ENCODE measurements at places on chromosomes 4 and X.

GRCh38 chr4:89469930-89470375 lies 162.4 kb upstream of the GPRIN3 start:
- no peak for DNase-seq

- no peak for DNase-seq
Observed at GRCh38 chr4:165725352-165725751, 147.7 kb upstream of the TLL1 start.

DNA sequence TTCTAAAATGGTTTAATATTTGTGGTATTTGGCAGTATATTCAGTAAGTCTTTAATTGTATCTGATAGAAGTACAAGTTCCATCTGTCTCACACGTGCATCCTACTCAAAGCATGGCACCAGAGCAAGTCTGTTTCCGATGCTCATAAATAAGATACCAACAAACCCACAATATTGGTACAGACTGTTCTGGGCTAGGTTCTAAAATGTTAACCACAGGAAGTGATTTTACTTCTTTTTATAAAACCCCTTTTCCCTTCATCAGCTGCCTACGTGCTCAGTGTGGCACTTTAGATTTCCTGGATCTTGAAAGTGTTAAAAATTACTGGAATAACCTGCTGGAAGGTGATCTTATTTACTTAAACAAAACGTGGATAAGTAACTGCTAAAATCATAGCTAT lies 165.1 kb downstream of the CFAP299 start:
- no peak for DNase-seq

GRCh38 chrX:133847340-133847994 lies 137.9 kb downstream of the GPC3 start:
- no peak for DNase-seq

- DNase-seq = no peak
Observed at GRCh38 chr4:183321516-183321915, 710 bp downstream of the CLDN24 start.

DNA sequence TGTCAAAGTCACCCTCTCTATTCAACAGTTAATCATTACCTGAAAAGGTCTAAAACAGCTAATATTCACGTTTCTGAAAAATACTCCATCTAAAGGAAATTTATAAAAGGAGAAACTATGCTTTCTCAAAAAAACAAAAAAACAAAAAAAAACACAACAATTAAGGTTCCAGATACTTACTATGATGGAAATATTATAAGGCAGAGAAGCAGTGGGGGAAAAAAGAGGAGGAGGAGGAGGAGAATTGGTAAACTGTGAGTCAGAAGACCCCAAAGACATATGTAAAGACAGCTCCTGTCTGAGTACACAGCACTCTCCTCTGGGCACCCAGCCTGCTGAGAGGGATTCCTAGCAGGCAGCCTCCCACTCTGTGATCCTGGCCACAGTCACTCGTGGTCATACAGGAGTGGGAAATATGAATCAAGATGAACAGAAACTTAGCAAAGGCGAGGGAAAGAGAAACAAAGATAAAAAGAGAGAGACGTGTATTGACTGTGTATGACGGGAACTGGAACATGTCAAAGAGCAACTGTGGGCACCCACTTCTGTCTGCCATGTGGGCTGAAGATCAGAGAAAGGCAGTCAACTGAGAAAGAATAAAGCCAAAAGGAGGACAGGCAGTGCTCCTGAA lies 12.5 kb downstream of the KLHL15 start:
- no peak for DNase-seq

GRCh38 chrX:22952010-22952409 lies 47.8 kb upstream of the DDX53 start:
- no peak for DNase-seq

- DNase-seq = no peak
Observed at GRCh38 chrX:1518512-1518911, 18.5 kb downstream of the P2RY8 start.

DNA sequence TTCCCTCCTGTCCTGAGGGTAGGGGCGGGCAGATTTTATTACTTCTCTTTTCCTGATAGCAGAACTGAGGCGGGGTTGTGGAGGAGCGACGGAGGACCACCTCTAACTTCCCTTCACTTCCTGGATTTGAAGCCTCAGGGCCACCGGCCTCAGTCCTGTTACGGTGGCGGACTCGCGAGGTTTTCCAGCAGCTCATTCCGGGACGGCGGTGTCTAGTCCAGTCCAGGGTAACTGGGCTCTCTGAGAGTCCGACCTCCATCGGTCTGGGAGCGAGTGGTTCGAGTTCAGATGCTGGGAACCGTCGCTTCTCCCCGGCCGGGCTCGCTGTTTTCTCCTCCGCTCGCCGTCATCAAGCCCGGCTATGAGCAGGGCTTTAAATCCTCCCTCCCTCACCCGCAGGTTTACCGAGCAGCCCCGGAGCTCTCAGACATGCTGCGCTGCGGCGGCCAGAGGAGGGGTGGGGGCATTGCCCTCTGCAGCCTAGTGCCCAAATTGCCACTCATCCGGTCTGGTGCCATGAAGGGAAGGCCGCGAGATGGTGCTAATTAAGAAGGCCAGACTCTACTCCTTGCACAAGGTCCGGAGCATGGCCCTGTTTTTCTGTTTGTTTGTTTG lies 23.3 kb downstream of the HAND2 start:
- DNase-seq = peak; percentile 42

- DNase-seq = no peak
Observed at GRCh38 chrX:355329-356050, 31.2 kb downstream of the PPP2R3B start.

- no peak for DNase-seq
Observed at GRCh38 chrX:110081740-110082139, 78.8 kb downstream of the TMEM164 start.

DNA sequence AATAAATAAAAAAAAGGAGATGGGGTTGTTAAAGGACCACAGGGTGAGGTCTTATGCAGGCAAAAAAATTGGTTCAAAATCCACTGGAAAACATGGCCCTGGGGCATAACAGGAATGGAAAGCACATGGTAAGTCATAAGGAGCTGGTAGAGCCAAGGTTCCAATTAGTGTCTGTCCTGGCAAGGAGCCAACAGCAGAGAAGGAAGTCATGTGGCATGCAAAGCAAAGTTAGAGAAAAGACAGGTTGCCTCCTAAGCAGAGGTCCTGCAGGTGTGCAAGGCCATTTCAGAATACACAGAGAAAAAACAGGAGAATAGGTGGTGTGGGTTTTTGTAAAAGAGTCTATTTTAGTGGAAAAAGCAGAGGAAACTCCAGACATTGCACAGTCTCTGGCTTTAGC lies 1881.7 kb downstream of the ARAP2 start:
- DNase-seq = no peak

- DNase-seq = no peak
Observed at GRCh38 chrX:152895724-152896420, 2.0 kb upstream of the ZNF185 start.

- no peak for DNase-seq
Observed at GRCh38 chr4:103011378-103012025, 8.0 kb downstream of the SLC9B1 start.

DNA sequence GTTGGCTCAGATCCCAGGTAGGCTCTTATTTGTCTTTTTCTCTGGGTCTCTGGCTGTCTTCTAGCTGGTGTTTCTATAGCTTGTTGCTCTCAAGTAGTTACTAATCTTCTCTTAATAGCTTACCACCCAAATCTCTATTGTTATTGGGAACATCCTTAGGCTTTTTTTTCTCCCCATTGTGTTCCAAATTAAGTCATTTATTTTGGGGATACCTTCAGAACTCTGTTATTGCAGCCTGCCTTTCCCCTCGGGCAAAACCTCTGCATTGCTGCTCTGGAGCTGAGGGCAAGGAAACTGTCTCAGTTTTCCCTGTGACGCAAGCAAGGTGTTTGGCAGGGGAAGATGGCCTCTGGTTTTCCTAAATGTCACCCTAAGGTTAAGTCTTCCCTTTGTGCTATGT lies 338.1 kb upstream of the ZCCHC13 start:
- no peak for DNase-seq

DNA sequence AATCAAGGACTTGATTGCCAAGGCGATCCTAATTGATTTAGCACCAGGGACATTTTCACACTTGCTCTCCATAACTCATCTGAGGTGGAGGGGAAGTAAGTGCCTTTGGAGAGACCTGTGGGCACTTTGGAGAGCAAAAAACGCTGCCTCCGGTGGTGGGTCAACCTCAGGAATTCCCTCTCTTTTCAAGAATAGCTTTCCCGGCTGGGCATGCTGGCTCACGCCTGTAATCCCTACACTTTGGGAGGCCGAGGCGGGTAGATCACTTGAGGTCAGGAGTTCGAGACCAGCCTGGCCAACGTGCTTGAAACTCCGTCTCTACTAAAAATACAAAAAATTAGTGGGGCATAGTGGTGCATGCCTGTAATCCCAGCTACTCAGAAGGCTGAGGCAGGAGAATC lies 49.2 kb downstream of the PRPS1 start:
- DNase-seq = no peak

DNA sequence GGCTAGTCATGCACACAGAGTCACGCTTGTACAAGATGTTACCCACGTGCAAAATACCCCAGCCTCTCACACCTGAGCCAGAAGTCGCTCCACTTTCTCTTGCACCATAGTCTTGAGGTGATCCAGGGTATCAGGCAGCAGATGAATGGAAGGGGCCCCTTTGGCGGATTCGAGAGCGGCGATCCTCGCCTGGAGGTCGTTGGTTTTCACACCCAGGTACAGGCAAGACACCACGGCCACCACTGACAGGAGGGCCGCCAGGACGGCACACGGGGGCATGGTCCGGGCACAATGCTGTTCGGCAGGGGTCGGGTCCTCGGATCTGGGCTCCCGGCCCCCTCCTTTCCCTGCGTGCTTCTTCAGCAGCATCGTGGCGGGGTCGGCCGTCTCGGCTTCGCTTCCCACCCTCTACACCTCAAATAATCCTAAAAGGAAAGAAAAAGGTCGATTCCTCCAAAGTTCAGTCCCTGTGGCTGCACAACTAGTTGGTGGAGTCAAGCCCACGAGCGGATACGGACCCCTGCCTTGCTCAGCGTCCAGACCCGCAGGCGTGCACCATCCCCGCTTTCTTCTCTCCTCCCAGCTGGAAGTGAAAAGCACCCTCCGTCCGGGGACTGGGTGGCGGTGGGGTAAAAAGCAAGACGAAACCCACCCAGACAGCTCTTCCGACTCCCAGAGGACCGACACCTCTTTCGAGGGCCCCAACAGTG lies 652 bp downstream of the COL25A1 start:
- peak; percentile 21 for DNase-seq

- no peak for DNase-seq
Observed at GRCh38 chr4:36206012-36206411, 38.3 kb downstream of the ARAP2 start.

DNA sequence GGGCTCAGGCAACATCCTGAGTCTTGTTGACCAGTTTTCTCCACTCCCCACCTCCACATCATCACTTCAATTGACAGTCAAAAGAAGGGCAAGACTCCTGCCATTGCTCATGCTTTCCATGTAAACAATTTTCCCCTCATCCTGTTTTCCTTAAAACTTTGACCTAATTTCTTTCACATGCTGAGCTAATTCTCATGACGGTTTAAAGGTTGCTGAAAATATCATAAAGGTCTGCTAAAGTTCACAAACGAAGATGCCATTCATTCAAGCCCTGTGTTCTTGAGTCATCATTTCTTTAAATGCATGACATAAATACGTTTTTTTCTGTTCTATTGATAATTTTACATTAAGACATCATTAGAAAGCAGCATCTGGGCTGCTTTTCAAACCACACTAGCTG lies 353.9 kb downstream of the NKX6-1 start:
- DNase-seq = no peak

- DNase-seq = no peak
Observed at GRCh38 chr4:67133162-67133561, 412.1 kb downstream of the CENPC start.

GRCh38 chr4:74111990-74112389 lies 13.0 kb upstream of the CXCL2 start:
- DNase-seq = no peak

- DNase-seq = no peak
Observed at GRCh38 chr4:156252358-156252921, 298.8 kb upstream of the CTSO start.

GRCh38 chr4:98573791-98574190 lies 84.6 kb downstream of the TSPAN5 start:
- DNase-seq = no peak

DNA sequence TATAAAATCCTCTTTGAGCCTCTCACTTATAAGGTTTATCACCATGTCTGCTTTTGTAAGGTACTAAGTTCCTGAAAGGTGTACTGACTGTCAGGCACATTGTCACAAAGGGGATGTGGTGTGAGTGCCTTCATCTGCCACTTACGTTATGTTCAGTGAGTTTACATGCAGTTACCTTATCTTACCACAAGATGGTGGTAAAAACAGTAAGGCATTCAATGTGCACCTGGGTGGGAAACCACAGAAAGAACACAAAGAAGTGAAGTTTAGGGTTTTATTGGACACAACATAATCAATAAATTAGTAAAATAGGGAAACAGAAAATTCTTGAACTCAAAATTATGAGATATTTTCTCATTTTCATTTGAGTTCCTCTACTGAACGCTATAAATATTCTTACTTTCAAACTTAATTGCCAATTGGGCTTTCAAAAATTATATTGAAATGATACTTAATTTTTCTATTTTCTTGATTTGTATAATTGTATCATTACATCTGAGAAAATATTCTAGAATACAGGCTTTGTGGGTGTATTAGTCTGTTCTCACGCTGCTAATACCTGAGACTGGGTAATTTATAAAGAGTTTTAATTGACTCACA lies 650.8 kb downstream of the PCDH7 start:
- DNase-seq = peak; percentile 16

DNA sequence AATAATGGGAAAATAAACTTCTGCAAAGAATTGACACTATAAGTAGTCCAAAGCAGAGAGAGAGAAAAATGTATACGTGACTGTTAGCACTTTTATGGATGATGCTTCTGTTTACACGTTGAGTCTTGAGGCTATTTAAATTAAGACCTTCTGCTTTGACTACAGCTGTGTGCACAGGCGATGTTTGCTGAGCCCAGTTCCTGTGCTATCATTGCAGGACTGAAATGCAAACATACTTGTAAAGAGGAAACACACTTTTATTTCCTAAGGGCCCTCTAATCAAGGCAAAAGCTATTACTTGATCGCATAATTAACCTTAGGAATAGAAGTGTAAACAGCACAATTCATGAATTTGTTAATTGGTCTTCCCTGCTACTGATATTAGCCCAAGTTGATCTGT lies 226.9 kb downstream of the FBXW7 start:
- no peak for DNase-seq

DNA sequence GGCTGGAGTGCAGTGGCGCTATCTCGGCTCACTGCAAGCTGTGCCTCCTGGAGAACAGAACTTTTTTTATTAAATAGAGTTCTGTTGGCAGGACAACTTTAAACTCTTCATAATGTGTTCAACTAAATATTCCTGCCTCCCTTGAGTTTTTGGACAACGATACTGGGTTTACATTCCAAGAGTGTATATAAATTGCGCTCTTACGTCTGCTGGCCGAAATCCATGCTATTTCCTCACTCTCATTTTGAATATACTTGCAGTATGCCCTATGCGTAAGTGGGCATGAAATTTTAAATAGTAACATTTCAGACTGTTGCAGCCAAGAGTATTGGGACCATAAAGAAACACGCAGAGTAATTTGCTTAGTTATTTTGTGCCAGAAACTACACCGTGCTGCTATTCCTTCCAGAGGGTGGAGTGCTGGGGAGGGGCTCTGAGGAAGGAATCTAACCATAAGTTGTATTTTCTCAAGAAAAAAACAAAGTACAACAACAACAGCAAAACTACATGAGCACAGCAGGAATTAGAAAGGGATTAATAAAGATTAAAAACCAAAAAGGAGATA lies 480.0 kb downstream of the NLGN4X start:
- DNase-seq = no peak
